ENCODE measurements at places on chromosomes 12 and 14.

- no peaks in the 10 kb centered on the region for H3K27me3 ChIP-seq
- H3K4me1 ChIP-seq: no peaks in the 10 kb centered on the region
- no peaks in the 10 kb centered on the region for H3K36me3 ChIP-seq
Observed at GRCh38 chr14:78666336-78667056, 496.3 kb downstream of the NRXN3 start.

DNA sequence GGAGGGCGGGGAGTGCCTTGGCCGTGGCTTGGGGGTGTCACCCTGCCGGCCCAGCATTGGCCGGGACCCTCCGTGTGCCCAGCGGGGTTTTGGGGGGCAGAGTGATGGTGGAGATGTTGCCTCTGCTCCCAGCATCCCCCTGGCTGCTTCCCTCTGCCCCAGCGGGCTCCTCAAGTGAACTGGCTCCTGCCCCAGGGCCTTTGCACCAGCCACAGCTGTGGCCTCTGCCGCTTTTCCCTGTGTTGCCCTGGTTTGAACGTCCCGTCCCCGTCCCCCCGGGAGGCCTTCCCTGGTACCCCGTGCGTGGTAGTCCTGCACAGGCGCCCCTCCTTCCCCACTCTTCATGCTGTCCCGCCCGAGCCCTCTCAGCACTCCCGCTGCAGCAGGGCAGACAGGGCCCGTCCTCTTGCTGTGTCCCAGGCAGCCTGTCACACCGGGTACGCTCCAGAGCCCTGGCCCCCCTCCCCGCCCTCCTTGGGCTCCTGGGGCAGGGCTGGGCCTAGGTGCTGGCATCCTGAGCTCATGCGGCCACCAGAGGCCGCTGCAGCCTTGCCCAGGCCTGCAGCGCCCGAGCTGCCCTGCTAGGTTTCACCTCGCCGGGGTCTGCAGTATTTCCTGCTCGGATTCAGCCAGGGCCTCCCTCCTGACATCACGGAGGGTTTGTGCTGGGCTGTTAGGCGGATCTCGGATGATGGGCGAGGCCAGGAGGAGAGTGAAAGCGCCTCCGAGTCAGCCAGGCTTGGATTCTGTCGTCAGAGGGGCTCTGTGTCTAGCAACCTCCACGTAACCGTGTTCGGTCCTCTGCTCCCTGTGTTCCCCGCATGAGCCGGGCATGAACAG is 9.5 kb downstream of the NOC4L start:
- no peaks in the 10 kb centered on the region for H3K27me3 ChIP-seq
- peaks cover 7% of the 10 kb centered on the region for H3K4me1 ChIP-seq

DNA sequence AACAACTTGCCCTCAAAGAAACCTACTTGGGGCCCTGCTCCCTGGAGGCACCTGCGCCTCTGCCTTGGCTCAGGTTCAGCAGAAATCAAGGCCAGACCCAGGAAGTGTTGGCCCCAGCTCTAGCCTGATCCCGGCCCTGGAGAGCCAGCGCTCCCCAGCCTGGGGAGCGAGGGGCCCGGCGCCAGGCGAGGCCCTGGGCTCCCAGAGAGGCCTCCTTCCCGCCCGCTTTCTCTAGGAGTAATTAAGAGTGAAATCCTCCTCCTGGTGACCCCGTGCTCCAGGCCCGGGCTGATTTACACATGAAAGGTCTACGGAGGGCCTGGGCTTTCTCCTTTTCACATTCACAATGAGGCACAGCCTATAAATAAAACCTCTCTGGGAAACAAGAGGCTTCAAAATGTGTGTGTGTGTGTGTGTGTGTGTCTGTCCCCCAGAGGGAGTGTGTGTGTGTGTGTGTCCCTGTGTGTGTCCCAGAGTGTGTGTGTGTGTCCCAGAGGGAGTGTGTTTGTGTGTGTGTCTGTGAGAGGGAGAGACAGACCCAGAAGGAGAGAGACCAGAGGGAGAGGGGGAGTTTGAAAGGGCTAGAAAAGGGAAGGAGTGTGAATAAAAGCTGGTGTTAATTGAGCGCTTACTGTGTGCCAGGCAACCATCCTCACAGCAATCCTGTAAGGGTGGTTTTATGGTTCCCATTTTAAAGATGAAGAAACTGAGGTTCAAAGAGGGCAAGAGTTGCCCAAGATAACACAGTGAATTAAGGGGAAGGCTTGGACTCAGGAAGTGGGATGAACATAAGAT is 23.8 kb upstream of the COX6A1 start:
- no peak overlapping the region for H3K27ac ChIP-seq
- no peak for DNase-seq
- no peaks in the 10 kb centered on the region for H3K27me3 ChIP-seq
- H3K4me3 ChIP-seq: no peak overlapping the region
- H3K36me3 ChIP-seq: no peaks in the 10 kb centered on the region
- H3K4me1 ChIP-seq: no peaks in the 10 kb centered on the region

DNA sequence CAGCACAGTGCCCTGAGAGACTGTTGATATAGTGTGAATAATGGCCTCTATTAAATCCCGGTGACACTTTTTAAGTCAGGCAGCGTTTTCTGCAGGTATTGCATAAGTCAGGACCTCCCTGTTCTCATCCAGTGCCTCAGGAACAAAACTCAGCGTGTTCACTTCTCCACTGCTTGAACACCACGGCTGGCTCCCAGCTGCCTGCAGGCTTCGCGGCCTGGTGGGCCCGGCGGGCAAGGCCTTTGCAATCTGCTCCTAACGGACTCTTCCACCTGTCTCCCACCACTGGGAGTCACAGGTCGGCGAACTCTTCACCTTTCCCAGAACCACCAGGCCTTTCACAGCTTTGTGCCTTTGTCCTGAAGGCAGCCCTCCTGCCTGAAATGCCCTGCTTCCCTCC is 18.7 kb downstream of the RFX4 start:
- H3K27ac ChIP-seq: no peak overlapping the region
- DNase-seq: no peak

DNA sequence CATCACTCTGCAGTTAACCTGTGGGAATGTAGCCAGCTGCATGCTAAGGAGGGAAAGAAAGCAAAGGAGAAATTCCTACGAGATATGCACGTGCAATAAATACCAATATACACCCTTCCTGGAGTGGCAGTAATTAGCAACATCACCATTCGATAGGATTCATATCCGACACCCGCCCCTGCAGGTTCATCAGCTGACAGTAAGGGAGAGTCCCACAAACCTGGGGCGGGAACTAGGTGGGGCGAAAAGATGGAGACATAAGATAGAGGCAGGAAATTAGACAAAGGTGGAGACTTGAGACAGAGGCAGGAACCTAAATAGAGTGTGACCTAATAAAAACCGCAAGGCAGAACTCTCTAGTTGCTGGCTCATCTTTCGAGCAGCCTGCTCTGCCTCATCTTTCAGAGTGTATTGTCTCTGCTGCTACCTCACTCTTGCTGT is 51.6 kb downstream of the PLEKHG3 start:
- no peaks in the 10 kb centered on the region for H3K27me3 ChIP-seq
- no peak overlapping the region for H3K27ac ChIP-seq
- peaks cover 18% of the 10 kb centered on the region for H3K4me1 ChIP-seq
- H3K36me3 ChIP-seq: no peaks in the 10 kb centered on the region
- H3K4me3 ChIP-seq: no peak overlapping the region

All from esophagus squamous epithelium (tissue), 5 donors.